Right ventricle myocardium superior (tissue), 1 donor: ENCODE measurements at places on chromosomes 3 and 15.

GRCh38 chr3:52670621-52671521, 14.8 kb downstream of the PBRM1 start:
- DNase-seq = no peak

GRCh38 chr15:99537344-99537743, 28.4 kb upstream of the MEF2A start:
- DNase-seq = peak; percentile 46

DNA sequence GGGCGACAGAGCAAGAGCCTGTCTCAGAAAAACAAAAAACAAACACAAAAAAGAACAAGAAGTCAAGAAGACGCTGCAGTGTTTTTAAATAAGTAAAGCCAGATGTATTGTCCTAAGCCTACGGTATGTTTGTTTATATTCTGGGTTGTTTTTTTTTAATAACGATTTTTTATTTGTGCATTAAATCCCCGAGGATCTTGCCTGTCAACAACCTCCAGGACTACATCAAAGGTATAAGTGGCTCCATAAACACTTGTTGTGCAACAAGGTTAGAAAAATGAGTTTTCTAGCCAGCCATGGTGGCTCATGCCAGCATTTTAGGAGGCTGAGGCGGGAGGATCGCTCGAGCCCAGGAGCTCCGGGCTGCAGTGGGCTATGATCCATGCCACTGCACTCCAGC, 26.1 kb downstream of the ITGB5 start:
- no peak for DNase-seq

GRCh38 chr3:181695661-181696491, 15.8 kb upstream of the SOX2 start:
- DNase-seq = peak; percentile 50

- no peak for DNase-seq
These were observed 2.2 kb downstream of the LRCH3 start for GRCh38 chr3:197793247-197793646.

DNA sequence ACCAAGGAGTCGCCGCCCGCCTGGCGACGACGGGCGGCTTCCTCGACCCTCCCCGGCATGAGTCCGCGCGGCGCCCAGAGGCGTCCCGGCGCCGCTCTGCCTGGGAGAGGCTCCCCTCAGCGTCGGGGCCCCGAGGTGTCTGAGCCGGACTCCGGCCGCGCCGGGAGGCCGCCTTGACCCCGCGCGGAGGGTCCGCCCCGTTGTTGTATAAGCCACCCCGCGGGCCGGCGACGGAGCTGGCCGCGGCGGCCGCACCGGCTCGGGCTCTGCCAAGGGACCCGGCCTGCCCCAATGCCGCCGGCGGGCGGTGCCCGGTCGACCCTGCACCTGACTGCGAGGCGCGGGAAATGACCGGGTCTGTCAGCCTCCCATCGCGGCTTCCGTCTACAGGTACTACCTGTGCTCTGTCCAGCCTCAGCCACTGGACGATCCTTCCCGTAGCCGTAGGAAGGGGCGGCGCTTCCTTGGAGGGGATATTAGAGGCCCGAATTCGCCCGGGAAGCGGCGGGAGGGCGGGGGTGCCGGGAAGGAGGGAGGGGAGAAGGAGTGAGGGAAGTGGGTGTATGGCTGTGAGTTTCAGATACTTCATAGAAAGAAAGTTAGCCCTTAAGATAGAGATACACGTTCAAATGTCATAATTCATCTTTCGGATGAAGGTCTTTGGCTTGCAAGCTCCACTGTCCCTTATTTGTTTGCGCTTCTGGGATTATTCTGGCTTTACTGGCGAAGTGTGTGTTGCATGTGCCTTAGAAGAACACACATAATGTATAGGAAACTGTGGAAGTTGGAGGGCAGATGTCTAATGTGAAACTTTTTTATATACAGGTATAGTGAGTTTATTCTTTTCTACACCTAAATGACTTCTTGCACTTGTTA, 620 bp downstream of the ABHD5 start:
- DNase-seq = peak; percentile 81

- DNase-seq = no peak
These were observed 88.0 kb downstream of the SHQ1 start for GRCh38 chr3:72760225-72760624.

DNA sequence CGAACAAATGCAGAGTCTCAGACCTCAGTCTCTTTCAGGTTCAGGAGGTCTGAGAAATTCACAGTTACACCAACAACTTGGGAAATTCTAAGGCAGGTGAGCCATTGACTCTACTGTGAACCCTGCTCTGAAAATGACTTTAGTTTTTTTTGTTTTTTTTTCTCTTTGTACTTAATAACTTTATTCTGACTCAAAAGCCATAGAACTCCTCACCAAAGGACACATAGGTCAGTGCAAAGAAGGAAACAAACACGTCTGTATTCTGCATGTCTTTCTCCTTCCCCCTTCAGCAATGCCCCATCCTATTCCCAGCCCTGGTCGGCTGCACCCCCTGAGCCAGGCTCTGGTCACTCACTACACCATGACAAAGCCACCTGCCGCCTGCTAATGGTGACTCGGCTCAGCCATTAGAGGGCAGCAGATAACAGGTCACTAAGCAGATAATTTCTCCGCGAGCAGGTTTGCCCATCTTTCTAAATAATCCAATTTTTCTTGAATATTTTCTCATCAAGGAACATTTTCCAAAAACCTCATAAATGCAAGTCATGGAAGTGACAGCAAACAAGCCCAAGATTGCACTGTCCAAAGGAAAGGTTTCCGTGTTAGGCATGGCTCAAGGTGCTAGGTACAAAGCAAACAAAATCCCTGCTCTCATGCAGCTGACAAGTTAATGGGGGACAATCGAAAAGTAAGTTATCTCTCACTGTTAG, 37.7 kb downstream of the TM4SF4 start:
- DNase-seq = peak; percentile 59

- DNase-seq = no peak
These were observed 279.0 kb upstream of the EPHA3 start for GRCh38 chr3:88828466-88828865.

- no peak for DNase-seq
These were observed at the start of gene SIDT1 for GRCh38 chr3:113531826-113532697. Gene SIDT1, plus strand, starts transcription at chr3:113532555. Its CDS starts 467 bp downstream, at chr3:113533022.

DNA sequence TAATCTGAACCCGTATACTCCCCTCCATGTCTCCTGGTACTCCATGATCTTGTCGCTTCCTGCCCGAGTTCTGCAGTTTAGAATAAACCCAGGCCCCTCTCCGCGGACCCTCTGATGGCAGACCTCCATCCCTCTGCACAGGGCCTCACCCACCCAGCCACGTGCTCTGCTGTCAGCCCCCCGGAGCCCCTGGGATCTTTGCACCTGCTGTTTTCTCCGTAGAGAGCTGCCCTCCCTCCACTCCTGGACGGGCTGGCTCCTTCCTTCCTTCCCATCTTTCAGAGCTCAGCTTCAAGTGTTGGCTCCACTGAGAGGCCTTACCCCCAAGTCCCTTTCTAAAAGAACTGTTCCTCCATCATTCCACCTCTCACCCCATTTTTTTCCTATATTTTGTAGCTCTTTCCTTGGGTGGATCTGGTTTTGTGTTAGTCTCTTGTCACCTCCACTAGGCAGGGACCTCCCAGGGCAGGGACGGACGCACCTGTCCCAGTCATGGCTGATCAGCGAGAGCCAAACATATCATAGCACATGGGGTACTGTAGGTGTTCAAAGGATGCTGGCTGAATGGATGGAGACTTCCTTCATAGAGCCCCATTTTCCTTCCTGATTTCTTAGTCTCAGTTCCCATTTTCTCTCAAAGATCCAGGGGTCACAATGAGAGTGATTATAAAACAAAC, 106.6 kb downstream of the VGLL4 start:
- no peak for DNase-seq

GRCh38 chr3:11161666-11162065, 7.4 kb downstream of the HRH1 start:
- DNase-seq = no peak

GRCh38 chr3:42020684-42021307, 58.9 kb upstream of the ULK4 start:
- DNase-seq = no peak

DNA sequence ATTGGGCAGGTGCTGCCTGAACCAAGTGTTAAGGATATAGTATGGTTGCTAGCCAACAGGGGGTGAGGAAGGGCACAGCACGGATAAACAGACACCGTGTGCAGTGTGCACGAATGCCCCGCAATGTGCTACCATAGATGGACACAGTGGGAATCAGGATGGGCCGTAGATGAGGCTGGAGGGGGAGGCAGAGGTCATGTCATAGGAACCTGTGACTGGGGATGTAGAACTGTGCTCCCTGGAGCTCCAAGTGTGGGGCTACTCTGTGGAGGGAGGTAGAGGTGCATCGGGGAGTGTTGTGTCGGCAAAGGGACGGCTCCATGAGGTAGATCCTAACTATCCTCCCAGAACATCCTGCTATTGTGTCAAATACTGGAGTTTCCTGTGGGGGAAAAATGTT, 102.5 kb downstream of the TNIK start:
- no peak for DNase-seq

DNA sequence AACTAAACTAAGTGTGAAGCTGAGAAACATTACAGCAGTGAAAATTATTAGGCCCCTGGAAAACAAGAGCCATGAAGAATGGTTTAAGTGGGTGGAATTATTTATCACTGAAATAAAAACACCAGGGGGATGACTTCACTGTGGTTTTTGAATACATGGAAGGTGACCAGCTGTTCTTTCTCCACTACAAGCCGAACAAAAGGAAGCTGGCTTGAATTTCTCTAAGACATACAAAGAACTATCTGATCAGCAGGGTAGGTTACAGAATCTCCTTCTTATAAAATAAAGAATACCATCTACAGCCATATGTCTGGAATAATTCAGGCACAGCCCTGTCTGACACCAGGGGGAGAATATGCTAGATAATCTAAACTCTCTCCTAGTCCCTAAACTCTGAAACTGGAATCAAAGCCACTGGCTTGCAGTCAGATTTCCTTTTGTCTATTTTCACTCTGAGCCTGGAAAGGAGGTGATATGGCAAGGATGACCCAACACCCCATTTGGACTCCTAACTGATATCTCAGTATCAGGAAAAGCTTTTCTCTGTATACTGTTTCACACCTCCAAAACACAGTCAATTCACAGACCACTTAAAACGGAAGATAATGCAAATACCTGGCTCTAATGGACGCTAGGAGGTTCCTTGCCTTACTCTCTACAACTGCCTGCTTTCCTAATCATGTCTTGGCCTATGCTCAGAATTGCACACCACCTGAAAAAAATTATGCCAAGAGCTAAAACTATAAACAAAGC, 31.2 kb downstream of the SPATA12 start:
- DNase-seq = no peak

DNA sequence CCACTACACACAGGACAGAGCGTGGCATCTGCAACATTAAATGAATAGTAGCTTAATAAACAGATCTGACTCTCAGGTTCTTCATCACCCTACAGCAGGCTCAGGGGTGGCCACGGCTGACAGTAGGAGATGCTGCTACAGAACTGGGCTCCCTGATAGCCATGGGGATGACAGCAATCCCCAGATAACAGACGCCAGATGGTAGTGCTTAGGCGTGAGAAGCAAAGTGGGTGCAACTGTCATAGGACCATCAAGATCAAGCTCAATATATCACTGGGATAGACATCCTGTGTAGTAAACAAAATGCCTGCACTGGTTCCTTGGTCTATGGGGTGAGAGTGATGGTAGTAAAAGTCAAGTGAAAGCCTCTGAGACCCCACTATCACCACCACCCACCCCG, 2.6 kb upstream of the TPRA1 start:
- no peak for DNase-seq

GRCh38 chr15:71114887-71115566, at the start of gene THSD4:
Gene THSD4, plus strand, starts transcription at chr15:71115471.
- peak; percentile 86 for DNase-seq

DNA sequence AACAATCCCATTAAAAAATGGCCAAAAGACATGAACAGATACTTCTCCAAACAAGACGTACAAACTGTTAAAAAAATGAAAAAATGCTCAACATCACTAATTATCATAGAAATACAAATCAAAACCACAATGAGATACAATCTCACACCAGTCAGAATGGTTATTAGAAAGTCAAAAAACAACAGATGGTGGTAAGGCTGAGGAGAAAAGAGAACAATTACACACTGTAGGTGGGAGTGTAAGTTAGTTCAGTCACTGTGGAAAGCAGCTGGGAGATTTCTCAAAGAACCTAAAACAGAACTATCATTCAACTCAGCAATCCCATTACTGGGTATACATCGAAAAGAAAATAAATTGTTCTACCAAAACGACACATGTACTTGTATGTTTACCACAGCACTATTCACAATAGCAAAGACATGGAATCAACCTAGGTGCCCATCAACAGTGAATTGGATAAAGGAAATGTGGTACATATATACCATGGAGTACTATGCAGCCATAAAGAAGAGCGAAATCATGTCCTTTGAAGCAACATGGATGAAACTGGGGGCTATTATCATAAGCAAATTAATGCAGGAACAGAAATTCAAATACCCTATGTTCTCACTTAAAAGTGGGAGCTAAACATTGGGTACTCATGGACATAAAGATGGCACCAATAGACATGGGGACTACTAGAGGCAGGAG, 51.5 kb downstream of the MYO1E start:
- no peak for DNase-seq

DNA sequence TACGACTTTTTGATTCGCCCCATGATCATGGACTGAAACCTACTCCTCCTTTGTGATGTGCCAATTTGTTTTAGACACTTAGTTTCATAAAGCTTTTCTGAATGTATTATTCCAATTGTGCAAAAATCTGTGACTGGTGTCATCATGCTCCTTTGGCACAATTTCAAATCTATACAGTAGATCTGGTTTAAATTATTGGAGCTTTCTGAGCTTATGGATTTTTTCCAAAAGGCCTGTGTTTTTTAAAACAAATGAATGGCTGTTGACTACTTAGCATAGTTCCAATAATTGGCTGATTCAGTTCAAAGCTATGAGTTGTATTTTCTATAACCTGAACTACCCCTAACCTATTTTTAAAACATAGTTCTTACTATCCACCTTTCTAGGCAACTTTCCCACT, 282.7 kb downstream of the CNTN3 start:
- no peak for DNase-seq

- no peak for DNase-seq
These were observed 55.2 kb upstream of the CACNA2D3 start for GRCh38 chr3:54067055-54067698.

DNA sequence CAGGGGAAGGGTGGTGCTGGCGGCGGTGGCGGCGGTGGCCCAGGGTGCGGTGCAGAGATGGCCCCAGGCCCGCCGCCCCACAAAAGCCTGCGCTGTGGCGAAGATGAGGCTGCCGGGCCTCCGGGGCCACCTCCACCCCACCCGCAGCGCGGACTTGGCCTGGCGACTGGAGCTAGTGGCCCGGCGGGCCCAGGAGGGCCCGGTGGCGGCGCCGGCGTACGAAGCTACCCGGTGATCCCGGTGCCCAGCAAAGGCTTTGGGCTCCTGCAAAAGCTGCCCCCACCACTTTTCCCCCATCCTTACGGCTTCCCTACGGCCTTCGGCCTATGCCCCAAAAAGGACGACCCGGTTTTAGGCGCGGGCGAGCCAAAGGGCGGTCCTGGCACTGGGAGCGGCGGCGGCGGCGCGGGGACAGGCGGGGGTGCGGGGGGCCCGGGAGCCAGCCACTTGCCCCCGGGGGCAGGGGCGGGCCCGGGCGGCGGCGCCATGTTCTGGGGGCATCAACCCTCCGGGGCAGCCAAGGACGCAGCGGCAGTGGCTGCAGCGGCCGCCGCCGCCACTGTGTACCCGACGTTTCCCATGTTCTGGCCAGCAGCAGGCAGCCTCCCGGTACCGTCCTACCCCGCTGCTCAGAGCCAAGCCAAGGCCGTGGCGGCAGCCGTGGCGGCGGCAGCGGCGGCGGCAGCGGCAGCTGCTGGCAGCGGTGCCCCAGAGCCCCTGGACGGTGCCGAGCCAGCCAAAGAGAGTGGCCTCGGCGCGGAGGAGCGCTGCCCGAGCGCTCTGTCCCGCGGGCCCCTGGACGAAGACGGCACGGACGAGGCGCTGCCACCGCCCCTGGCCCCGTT, 1.6 kb downstream of the SKOR1 start:
- no peak for DNase-seq
